ENCODE measurements at places on chromosomes 3 and 15.

DNA sequence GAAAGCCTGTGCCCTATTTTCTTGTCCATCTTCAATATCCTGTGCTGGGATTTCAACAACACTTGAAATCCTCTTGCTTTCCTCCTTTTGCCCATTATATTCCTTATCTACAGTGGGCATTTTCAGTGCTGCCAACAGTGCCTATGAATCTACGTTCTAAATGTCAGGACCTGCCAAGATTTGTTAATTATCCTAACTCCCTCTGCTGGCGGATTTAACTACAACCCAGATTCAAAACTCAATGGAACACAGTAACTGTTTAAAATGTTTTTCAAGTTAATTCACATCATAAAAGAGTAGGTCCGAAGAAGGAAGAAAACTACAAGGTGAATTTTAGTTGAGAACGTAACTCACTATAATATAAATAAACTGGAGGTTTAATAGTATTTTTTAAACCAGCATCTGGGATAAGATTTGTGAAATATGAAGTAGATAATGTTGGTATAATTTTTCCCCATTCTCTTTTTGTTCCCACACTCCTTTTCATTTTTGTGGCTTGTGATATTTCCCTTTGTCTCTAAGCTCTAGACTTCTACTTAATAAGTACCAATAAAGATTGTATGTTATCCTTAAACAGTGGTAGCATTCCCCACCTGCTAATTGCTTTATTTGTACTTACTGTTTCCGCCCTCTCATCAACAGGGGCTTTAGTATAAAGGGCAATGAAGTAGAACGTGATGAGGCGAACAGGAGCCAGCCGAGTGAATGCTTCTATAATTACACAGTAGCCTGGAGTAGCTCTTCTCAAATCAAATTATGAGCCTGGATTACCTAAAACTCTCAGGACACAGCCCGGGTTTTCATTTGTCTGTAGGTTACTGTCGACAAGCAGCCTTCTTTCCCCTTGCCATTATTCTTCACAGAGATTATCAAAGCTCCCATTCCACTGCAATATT is 302.5 kb upstream of the ATP11B start:
- DNase-seq = peak; percentile 79

- no peak for DNase-seq
Observed at GRCh38 chr3:189316296-189317019, 144.7 kb downstream of the TPRG1 start.

GRCh38 chr3:60414011-60414410 is 837.2 kb downstream of the FHIT start:
- no peak for DNase-seq

GRCh38 chr15:55195996-55196395 is 745 bp downstream of the RSL24D1 start:
- no peak for DNase-seq

- no peak for DNase-seq
Observed at GRCh38 chr15:96209285-96209735, 121.2 kb upstream of the NR2F2 start.

DNA sequence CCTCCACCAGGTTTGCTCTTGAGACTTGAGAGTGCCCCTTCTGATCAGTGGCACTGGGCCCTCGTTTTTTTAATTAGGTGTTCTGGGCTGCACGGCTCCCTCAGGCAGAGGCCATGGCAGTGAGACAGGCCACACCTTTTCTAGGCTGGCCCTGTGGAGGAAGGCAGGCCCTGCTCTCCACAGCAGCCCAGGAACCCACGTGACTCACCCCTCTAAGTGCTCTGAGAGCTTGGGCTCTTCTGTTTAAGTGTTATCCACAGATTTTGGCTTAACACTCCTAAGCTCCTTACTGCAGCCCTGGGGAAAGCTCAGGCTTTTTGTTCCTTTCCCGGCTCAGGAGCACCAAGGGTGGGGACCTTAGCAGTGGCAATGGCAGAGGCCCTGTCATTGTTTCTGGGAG is 463.2 kb upstream of the GBE1 start:
- no peak for DNase-seq

GRCh38 chr3:197793247-197793646 is 2.2 kb downstream of the LRCH3 start:
- DNase-seq = no peak

- DNase-seq = no peak
Observed at GRCh38 chr3:40658305-40658704, 133.5 kb downstream of the ZNF621 start.

GRCh38 chr3:43857361-43858293 is 166.9 kb downstream of the ABHD5 start:
- DNase-seq = no peak

DNA sequence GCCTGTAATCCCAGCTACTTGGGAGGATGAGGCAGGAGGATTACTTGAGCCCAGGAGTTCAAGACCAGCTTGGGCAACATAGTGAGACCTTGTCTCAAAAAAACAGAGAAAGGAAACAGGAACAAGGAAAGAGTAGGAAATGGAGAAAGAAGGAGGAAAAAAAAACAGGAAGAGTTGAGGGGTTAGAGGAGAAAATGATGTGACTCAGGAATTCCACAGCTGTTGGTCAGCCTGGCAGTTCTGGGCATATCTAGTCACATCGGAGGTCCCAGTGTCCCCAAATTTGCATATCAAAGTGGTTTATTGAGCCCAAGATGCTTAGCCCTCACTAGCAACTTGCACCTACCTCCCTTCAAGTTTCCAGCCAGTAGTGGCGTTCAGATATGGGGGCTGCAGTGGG is 18.8 kb upstream of the JMJD7 start:
- DNase-seq = no peak

DNA sequence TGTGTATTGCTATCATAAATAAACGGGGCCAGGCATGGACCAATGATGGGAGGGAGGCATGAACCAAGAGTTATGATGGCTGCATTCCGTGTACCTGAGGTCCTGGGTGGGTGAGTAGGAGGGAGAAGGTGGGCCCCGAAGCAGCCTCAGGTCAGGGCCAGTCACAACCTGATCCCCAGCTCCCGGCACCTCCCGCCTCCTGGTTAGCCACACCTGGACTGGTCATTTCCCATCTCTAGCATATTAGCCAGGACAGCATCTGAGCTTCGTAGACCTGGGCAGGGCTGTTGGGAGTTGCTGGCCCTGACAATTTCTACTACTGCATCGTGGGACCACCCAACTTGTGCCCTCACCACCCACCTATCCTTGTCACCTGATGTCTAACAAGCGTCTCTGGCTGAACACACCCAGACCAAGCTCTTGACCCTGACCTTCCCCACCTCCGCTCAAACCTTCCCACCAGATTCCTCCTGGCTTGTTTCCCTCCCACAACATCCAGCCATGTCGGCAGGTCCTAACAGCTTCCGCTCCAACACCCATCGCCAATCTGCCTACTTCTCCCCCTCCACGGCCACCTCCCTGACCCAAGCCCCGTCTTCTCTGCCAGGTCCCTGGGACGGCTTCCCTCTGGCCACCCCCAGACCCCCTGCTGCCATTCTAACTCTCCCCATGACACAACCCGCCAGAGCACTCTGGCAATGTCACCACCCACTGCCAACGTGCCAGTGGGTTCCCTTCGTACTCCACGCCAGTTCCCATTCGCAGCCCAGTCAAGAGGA is 133.8 kb upstream of the IQSEC1 start:
- no peak for DNase-seq

GRCh38 chr3:183285318-183285717 is 32.3 kb downstream of the B3GNT5 start:
- DNase-seq = no peak

DNA sequence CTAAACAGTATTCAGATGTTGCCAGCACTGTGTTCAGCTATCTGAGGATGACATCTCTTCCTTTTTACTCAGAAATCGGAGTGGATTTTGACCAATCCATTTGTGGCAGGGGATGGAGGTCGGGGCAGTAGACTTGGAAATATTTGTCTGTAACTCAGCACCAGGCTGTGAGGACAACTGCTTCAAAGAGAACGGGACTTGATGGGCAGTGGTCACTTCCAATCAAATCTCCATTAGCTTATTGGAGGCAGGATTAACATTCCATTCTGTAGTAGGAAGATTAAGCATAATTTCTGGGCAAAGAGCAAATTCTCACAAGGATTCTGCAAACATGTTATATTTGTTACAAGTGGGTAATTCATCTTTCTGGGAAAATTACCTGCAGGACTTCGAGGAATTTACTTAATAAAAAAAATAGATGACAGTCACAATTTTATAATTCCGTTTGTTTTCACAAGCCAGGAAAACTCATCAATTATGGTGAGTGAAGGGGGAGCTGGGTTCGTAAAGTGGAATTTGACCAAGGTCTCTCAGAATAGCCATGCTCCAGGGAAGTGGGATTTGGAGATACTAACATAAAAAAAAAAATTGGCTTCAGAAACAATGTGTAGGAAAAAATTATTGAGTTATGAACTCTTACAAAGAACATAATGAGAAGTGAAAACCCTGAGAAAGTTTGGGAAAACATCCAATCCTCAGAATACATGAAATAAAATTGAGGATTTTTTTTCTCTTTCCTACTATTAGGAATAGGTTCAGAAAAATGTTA is 18.1 kb downstream of the CRABP1 start:
- no peak for DNase-seq

GRCh38 chr3:67534594-67534993 is 119.8 kb downstream of the SUCLG2 start:
- DNase-seq = no peak

DNA sequence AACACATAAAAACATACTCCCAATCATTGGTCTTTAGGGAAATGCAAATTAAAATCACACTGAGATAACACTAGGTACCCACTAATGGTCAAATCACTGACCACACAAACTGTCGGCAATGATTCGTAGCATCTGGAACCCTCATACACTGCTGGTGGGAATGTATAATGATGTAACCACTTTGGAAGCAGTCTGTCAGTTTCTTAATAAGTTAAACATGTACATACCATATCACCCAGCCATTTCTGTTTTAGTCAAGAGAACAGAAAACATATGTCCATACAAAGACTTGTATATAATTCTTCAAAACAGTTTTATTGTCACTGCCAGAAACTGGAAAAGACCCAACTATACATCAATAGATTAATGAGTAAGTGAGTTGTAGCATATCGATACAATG is 63.3 kb upstream of the LRRC3B start:
- no peak for DNase-seq

DNA sequence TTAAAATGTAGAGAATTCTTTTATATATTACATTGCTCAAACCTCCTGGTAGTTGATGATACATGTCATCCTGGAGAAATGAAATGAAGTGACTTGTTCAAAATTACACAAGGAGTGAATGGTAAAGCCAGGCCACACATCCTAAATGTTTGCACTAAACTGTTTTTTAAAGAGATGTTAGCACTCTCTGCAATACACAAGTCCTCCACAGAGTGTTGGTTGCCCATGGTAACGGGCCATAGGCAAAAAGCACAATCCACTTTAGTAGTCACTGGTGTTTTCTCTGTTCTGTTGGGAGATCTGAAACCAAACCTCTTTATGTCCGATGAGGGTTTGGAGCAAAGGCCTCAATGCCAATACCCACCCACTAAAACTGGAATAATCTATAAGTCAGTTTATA is 907.4 kb downstream of the NTRK3 start:
- no peak for DNase-seq

DNA sequence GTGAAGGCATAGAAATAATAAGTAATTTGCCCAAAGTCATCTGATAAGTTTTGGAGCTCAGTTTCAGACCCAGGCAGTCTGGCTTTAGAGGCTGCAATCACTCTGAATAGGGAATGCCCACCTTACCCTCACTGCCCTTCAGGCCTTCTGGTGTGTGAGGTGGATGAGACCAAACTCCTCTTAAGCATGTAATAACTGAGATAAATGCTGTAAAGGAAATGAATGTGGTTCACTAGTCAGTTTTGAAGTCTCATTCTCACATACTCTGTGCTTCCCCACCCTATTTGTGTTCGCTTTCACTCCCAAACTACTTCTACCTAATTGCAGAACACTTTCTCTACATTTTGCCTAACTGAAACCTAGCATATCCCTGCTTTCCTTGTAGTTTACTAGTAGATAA is 144.1 kb downstream of the FILIP1L start:
- DNase-seq = no peak

GRCh38 chr3:54312156-54312899 is 190.0 kb downstream of the CACNA2D3 start:
- no peak for DNase-seq

- DNase-seq = no peak
Observed at GRCh38 chr15:92619145-92620101, 36.2 kb downstream of the FAM174B start.

- no peak for DNase-seq
Observed at GRCh38 chr3:98551754-98552153, 20.0 kb downstream of the GPR15 start.

- no peak for DNase-seq
Observed at GRCh38 chr3:35986161-35986560, 346.8 kb downstream of the ARPP21 start.

DNA sequence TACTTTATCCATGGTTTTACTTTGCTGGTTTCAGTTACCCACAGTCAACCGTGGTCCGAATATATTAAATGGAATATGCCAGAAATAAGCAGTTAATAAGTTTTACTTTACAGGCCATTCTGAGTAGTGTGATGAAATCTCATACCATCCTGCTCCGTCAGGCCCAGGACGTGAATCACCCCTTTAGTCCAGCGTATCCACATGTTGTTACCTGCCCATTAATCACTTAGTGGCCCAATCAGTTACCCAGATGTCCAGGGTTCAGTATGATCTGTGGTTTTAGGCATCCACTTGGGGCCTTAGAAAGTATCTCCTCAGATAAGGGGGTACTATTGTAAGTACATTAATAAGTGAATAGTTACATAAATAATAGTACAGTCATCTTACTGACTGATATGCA is 88.0 kb downstream of the TTBK2 start:
- no peak for DNase-seq

DNA sequence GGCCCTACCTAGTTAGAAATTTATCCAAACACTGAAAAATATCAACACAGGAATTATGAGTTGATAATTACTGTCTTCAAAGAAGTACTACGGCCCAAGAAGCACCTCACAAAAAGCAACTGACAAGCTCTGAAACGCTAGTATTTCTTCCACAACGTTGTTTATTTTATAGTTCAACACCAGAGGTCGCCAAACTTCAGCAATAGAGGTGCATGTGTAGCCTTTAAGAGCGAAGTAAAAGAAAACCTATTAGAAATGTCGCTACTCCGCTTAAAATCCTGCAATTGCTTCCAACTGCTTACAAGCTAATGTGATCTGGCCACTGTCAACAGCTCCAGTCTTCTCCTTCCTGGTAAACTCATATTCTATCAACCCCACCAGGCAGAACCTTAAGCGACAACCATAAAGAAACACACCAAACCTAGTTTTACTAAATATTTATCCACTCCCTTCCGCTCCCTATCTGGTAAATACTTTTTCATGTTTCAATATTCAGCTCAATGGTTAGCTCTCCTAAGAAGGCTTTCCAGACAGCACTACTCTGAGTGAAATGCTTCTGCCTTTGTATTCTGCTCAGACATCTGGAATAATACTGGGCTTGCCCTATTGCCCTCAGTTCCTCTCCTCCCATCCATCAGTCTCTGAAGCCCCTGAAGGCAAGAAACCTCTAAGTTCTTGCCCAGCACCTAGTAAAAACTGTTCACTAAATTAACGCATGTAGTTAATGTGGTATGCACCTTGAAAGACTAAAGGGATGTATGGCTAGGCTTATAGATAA is 110.2 kb downstream of the NR1I2 start:
- DNase-seq = peak; percentile 69

All from globus pallidus (tissue), 1 donor.